ENCODE measurements at places on chromosomes 16 and 17.

- DNase-seq, result no peak
These were observed 11.4 kb downstream of the IGFBP4 start for GRCh38 chr17:40454613-40454995.

GRCh38 chr17:73952480-73953205 is 250.8 kb upstream of the RPL38 start:
- DNase-seq, result no peak

DNA sequence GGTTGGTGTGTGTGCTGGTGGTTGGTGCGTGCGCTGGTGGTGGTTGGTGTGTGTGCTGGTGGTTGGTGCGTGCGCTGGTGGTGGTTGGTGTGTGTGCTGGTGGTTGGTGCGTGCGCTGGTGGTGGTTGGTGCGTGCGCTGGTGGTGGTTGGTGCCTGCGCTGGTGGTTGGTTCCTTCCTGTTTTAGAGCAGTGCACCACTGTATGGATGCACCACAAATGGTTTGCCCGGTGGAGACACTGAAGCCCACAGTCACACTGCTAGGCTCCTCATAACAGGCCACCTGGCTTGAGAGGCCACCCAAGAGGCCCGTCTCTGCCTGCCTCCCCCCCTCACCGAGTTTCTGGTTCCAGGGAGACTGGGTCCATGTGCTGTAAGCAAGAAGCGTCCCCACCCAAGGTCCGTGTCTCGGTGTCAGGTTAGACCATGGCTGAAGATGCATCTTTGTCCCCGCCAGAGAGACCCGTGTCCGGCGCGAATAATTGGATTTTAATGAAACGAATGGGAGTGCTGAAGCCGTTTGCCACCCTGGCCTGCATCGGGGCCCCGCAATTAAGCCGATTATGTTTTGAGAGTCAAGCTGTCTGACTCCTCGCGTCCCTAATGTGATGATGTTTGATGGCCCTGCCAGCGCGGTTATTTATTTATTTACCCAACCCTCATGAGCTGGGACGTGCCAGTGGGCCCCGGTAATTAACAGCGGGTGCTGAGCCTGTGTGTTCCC is 161.3 kb upstream of the GSE1 start:
- no peak for DNase-seq

DNA sequence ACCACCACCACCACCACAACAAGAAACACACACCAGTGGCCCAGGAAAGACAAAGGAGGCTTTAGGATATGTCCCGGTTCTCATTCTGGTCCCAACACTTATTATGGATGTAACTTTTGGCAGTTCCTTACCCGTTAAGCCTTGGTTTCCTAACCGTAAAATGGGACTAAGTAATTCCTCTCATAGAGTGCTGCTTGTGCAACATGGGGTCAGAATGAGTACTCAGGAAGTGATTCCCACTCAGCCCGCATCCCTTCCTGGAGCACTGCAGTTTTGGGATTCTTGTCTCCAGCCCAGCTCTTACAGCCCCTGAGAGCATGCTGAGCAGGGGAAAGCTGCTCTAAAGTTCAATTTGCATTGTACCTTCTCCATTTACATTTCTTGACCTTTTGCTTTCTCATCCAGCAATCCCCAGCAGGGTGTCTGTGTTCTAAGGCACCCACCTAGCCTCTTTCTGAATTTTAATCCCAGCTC is 262.6 kb downstream of the PRKCA start:
- DNase-seq, result no peak

DNA sequence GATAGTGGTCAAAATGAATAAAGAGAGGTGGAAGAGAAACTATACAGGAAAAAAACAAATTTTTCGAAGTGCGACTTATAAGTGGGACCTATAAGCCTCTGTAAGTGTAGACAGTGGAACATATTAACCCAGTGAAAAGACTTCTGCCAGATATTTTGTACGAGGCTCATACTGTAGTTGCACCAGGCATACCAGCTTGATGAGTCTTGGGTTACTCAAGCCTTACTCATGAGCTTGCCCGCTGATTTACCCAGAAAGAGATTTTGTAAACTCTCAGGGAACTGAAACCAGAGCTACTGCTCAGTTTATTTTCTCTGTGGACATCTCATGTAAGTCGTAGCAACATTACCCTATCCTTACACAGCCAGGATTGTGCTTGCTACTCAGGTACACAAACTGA is 708.0 kb upstream of the SOX9 start:
- no peak for DNase-seq

GRCh38 chr16:82758904-82759303 is 132.1 kb downstream of the CDH13 start:
- DNase-seq, result no peak

DNA sequence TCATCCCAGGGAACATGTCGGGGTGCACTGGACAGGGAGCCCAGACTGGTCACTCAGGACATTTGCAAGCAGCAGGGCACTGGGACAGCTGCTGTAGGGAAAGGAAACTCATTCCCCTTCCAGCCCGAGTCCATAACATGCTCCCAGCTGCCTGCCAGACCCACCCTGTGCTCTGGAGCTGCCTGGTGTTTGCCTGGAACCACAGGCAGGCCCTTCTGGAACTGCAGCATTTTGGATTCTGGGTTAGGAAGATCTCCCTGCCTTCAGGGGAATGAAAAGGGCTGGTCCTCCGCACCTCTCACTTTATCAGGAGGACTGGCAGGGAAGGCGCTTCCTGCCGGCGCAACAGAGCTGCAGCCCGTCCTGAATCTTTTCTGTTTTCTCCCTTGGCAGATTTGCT is 41.2 kb downstream of the MEAK7 start:
- no peak for DNase-seq

GRCh38 chr17:21542991-21543390 is 149.3 kb upstream of the KCNJ18 start:
- no peak for DNase-seq

DNA sequence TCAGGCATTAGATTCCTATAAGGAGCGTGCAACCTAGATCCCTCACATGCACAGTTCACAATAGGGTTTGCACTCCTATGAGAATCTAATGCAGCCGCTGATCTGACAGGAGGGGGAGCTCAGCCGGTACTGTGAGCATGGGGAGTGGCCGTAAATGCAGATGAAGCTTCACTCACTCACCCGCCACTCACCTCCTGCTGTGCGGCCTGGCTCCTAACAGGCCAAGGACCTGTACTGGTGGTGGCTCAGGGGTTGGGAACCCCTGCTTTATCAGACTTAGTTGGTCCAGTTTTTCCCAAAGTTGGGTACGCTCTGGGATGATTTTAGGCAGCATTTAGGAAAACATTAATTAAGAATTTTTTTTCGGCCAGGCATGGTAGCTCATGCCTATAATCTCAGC is 103.8 kb downstream of the MARF1 start:
- no peak for DNase-seq

- no peak for DNase-seq
These were observed 140.8 kb downstream of the HAPSTR1 start for GRCh38 chr16:9232102-9232770.

GRCh38 chr16:17241264-17241835 is 229.4 kb downstream of the XYLT1 start:
- DNase-seq, result no peak

- no peak for DNase-seq
These were observed 43.5 kb upstream of the MTMR4 start for GRCh38 chr17:58557981-58558380.

DNA sequence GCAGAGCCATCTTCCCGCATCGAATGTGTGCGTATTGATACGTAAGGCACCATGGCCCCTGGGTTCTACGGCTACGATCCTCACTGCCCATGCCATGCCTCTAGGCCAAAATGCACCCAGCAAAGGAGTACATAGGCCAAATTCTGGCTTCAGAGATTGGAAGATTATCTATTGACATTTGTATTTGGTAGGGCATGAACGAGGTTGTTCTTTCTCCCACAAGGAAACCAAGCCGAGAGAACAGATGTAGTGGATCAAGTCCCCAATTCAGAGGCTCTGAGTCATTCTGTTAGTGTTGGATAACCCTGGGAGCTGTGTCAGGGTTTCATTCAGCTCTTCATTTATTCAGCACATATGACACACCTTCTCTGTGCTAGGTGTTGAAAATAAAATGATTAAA is 36.5 kb downstream of the HOXB1 start:
- no peak for DNase-seq

DNA sequence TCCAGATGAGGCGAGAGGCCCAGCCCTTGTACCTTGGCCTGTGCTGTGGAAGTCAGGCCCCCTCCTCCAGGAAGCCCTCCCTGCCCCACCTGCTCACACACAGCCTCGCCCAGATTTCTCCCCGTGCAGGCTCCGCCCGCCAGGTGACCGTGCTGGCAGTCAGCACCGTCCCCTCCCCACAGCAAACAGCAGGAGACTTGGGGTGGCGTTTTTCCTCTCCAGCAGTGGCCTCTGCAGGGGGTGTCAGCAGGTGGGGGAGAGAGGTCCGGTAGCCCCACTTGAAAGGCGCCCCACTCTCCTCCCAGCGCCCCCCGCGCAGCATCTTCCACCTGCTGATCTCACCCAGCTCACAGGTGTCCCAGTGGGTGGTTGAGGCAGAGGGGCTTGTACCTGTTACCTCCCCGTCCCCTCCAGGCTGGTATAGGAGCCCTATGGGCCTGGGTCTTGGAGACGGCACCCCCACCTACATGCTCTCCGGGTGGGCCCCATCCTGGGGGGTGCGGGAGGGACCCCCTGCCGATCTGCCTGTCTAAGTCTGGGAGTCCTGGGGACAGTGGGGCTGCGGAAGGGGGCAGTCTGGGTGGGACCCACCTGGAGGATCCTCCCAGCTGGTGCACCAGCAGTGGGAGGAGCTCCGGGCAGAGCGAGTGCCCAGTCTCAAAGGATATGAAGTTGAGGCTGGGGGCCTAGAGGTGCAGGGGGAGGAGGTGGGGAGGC is 4.2 kb upstream of the C1QTNF8 start:
- no peak for DNase-seq

DNA sequence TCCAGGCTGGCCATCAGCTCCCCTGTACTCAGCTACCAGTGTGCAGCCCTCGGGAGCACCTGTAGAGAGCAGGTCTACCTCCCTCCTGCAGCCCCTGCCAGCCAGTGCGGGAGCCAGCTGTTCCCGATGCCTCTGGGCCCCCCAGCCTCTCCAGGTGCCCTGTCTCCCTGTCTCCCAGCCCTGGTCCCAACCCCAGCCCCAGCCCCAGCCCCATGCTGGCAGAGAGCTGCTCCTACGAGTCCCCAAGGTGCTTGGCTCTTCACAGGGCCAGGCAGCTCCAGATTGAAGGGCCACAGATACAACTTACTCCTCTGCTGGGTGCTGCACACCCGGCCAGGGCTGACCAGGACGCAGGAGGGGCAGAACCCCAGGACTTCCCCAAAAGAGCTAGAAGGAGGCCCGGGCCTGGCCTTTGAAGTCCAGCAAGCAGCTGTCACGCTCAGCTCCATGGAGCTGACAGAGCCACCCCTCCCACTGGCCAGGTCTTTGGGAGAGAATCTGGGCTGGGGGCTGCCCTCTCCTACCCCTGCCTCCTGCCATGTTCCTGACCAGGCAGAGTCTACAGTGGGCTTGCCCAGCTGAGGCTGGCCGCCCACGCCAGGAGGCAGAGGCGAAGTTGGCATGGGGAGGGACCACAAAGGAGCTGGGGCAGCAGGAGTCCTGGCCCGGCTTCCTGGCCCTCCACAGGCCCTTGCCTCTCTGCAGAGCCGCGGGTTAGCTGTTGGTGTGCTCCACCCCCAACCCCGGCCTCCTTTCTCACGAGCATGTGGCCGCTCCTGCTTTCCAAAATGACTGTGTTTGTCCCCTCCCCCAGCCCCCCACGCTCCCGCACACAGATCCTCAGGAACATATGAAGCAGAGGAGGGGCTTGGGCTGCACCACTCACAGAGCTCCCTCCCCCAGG is 9.5 kb upstream of the ADAM11 start:
- no peak for DNase-seq

GRCh38 chr17:74919440-74920305 is 3.4 kb downstream of the USH1G start:
- DNase-seq, result no peak

DNA sequence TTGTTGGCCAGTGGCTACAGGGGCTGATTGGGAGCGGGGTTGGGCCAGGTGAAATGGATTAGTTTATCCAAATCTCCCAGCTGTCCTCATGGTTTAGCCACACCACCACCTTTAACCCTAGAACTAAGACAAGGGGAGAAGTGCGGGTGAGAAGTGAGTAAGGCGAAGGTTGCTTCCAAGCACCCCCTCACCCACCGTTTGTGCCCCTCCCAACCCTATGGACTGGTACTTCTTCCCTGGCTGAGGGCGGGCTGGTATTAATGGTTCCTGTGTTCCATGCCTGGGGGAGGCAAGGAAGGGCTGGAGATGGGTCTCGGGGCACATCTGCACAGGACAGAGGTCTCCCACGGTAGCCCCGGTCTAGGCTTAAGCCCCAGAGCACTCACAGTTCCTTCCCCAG is 25.1 kb downstream of the NT5M start:
- DNase-seq, result no peak

GRCh38 chr16:85838381-85838780 is 38.9 kb downstream of the COX4I1 start:
- DNase-seq, result no peak

DNA sequence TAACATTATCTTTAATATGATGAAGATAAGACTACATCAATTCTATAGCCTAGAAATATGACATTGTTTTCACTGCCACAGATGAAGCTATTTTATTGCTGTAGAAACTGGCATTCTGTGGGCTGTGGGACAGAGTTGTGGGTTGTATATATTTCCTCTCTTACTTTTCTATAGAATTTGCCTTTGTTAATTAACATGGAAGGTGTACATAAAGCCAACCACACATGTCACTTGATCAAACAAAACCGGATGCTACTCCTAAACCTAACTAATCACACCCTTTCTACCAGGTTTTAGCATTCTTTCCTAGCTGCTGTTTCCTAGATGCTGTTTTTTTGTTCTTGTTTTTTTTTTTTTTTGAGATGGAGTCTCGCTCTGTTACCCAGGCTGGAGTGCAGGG is 81.2 kb upstream of the ATP2A3 start:
- DNase-seq, result no peak

Measured in stimulated activated CD8-positive, alpha-beta memory T cell treated with anti-CD3 and anti-CD28 coated beads, Interleukin-7, amount 100 ng/mL, for 24 hours (primary cell).